ENCODE measurements at places on chromosomes 6 and 20. TPM values are rescaled to one million over a fixed set of nuclear protein-coding genes. Genes with fewer than 3 reads are reported as not detected.

Gene BPI
- total RNA-seq, result 0.32 TPM

Gene SLCO4A1
- 0.32 TPM for total RNA-seq

Gene SERPINB6
- total RNA-seq, result 91.7 TPM

Gene RAB23
- 24.7 TPM for total RNA-seq

Gene SAMD5
- 0.26 TPM for total RNA-seq

Gene CDSN
- not detected for total RNA-seq

Gene BPIFB4
- not detected for total RNA-seq

Gene HLA-DQA1
- total RNA-seq, result 0.16 TPM

Gene VSX1
- total RNA-seq, result not detected

Gene RHAG
- not detected for total RNA-seq

Gene SPATA25
- 1.4 TPM for total RNA-seq

Gene C2
- total RNA-seq, result 2.0 TPM

Gene TRPC4AP
- total RNA-seq, result 47.3 TPM

Gene SULF2
- total RNA-seq, result 3.8 TPM

Gene DLK2
- 0.63 TPM for total RNA-seq

Gene OR2H2
- not detected for total RNA-seq

Gene RSPH4A
- total RNA-seq, result under 0.01 TPM

Gene PLAGL1
- total RNA-seq, result 19.4 TPM

Gene EPB41L2
- total RNA-seq, result 68.6 TPM

Gene SMOC2
- total RNA-seq, result not detected

Gene IER3
- total RNA-seq, result 15.0 TPM

Gene ENPP1
- total RNA-seq, result 5.6 TPM

Gene HLA-DMA
- total RNA-seq, result 4.6 TPM
